NCI-H526 treated with DMSO at 0.1 percent for 48 hours (cell line): ENCODE measurements at places on chromosomes 5 and 9.

DNA sequence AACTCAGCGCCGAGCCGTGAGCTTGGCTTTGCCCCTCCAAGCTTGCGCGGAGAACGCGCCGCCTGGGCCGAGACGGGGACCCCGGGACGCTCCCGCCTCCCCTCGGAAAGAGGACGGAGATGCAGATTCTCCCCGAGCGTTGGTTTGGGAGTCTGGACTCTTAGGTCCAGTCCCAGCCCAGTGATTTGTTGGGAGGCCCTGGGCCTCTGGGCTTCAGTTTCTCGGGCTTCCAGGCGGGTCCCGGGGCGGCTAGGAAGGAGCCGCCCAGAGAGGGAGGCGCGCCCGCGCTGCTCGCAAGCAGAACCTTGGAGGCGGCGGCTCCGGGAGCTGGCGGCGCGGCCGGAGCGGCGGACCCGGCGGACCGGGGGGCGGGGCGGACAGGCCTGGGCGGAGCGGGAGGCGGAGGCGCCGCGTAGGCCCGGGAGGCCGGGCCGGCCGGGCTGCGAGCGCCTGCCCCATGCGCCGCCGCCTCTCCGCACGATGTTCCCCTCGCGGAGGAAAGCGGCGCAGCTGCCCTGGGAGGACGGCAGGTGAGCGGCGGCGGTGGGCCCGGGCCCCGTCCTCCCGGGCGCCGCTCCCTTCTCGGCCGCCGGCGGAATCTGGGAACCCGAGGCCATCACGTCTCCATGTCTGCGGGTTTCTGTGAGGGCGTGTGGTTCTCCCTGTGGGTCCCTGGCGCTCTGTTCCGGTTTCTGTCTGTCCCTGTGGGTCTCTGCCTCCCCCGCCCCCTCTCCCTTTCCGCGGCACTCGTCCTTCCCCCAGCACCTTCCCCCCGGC is at the start of gene B4GALT7:
B4GALT7 (plus strand) TSS at position 402 of the 777 bp plus-strand sequence; CDS start at position 481, 79 bp downstream.
- peak; percentile 53 for DNase-seq

GRCh38 chr5:140169410-140169809 is 5.6 kb upstream of the CYSTM1 start:
- DNase-seq: no peak

- no peak for DNase-seq
Measured at GRCh38 chr9:136960212-136960937, 8.3 kb downstream of the LCN12 start.

- no peak for DNase-seq
Measured at GRCh38 chr5:52504584-52505240, 283.0 kb upstream of the ITGA1 start.

- no peak for DNase-seq
Measured at GRCh38 chr5:82784521-82784920, 292.7 kb downstream of the TMEM167A start.

- no peak for DNase-seq
Measured at GRCh38 chr9:100652850-100653249, 75.0 kb downstream of the CAVIN4 start.

- DNase-seq: no peak
Measured at GRCh38 chr5:9265441-9266287, 280.2 kb downstream of the SEMA5A start.

GRCh38 chr5:181035991-181036815 is 3.9 kb upstream of the BTNL9 start:
- no peak for DNase-seq

GRCh38 chr9:111621895-111622480 is 9.1 kb upstream of the DNAJC25 start:
- DNase-seq: no peak

- no peak for DNase-seq
Measured at GRCh38 chr5:130155345-130156011, 251.2 kb downstream of the CHSY3 start.

- DNase-seq: no peak
Measured at GRCh38 chr5:179766726-179767455, 26.9 kb upstream of the LTC4S start.

DNA sequence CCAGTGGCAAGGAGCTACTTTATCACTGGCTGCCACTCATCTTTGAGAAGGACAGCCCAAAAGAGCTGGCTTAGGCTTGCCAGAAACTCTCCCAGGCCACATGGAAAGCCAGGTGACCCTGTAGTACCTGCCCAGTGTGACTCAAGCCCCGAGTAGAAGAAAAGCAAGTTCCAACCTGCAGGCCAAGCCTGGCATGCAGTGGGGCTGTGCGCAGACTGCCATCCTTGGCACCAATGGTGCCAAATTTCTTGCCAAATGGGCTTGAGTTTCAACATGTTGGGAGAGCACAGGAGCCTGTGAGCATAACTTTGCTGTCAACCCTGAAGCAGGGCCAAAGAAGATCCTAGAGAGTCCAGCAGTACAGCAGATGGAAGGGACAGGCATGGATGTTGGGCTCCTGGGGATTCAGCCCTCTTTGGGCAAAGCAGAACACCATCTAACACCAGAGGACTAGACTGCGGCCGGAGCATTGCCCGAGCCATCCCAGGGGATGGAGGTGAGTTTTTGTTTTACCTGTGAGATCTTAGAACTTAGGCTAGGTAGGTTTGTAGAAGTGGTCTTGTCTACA is 27.3 kb upstream of the SHB start:
- no peak for DNase-seq

DNA sequence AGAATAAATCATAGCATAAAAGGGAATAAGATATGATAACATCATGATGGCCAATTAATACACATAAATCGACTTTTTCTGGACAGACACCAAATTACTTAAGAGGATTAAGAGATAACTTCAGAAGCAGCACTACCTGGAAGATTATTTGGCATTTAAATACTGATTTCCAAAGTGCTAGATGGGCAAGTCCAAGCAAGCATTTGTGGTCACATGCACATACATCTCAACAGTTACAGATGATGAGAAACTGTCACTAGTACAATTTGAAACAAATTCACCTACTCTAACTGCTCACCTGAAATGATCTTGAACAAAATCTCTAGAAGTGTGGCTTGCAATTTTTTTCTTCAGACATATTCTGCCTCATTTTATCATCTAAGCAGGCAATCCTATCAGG is 26.8 kb upstream of the RASGEF1C start:
- no peak for DNase-seq

DNA sequence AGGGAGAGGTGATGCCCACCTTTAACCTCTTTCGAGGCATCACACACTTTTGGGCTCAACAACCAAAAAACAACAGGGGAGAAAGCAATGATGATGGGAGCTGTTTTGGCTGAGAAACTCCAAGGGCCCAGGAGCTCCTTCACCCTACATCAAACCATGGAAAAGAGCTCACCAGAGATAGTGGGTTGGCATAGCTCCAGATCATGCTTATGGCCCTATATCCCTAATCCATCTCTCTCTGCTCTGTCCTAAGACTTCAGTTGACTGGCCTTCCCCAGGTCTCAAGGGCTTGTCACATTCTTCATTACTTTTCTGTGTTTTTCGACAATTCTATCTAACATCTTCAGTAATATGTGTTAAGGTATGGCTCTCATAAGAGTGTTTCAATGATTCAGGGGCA is 5.7 kb upstream of the CTSL start:
- no peak for DNase-seq

DNA sequence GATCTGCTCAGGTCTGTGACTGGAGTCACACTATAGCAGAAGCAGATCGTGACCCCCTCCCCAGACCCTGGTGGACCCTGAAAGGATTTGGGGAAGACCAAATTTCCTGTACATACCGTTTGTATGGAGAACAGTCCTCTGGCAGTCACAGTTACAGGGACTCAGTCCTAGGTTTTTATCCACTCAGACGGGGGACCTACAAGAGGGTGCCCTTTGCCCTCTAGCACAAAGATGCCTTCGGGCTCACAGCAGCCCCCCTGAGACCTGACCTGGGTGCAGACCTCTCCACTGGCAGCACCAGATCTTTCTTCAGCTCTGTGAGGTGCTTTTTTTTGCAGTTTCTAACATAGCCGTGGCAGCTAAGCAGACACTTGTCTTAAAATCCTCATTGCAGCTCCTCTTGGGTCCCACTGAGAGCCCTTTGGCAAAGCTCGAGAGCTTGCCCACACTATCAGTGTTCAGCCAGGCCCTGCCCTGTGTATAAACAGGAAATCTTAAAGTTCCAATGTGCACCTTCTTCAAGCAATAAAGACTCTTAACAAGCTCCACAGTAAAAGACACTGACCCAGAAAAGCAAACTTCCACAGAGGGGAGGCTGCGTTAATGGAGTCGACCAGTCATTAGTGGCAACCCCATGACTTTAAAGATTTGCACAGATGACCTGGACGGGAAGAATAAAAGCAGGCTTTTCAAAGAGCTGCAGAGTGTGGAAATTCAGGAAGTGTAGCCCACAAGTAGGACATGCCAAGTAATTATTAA is 71.8 kb upstream of the LHFPL2 start:
- DNase-seq: no peak

- no peak for DNase-seq
Measured at GRCh38 chr5:135444881-135445280, 2.3 kb downstream of the DCANP1 start.

- DNase-seq: no peak
Measured at GRCh38 chr5:69374911-69375446, 5.4 kb downstream of the RAD17 start.

DNA sequence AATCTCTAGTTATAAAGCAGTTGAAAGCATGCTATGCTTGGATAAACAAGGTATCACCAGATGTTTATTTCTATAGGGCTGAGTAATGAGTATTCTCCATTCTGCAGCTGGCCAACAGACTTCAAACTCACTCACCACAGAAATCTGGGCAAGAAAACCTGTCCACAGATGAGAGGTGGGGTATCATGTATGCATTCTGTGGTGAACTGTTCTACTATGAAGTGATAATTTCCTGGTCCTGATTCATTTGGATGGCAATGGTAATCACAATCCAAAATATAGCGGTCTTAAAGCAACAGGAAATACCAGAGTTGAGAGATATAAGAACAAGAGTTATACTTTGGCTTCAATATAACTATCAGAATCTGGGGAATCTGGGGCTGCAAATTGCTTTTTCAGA is 65.9 kb upstream of the EFNA5 start:
- DNase-seq: no peak

DNA sequence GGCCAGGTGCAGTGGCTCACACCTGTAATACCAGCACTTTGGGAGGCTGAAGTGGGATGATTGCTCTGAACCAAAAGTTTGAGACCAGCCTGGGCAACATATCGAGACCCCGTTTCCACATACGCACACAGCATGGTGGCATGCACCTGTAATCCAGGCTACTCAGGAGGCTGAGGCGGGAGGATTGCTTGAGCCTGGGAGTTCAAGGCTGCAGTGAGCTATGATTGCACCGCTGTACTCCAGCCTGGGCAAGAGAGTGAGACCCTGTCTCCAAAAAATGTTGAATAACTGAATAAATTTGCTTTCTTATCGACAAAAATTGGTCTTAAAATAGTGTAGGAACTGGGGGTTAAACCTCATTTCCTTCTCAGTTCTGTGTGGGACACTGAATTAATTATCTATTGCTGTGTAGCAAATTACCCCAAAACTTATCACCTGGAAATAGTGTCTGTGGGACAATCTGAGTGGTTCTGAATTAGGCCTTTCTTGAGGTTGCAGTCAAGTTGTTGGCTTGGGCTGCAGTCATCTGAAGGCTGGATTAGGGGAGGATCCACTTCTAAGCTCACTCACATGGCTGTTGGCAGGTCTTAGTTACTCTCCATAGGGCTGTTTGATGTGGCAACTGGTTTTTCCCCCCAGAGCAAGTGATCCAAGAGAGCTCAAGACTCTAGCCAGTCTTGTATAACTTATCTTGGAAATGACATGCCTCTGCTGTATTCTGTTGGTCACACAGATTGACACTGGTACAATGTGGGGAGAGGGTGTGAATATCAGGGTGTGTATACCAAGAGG is 2.0 kb downstream of the SNX30 start:
- no peak for DNase-seq

- DNase-seq: no peak
Measured at GRCh38 chr9:84860249-84861115, 191.0 kb downstream of the NTRK2 start.

- DNase-seq: no peak
Measured at GRCh38 chr5:395156-395920, 47.6 kb upstream of the EXOC3 start.

DNA sequence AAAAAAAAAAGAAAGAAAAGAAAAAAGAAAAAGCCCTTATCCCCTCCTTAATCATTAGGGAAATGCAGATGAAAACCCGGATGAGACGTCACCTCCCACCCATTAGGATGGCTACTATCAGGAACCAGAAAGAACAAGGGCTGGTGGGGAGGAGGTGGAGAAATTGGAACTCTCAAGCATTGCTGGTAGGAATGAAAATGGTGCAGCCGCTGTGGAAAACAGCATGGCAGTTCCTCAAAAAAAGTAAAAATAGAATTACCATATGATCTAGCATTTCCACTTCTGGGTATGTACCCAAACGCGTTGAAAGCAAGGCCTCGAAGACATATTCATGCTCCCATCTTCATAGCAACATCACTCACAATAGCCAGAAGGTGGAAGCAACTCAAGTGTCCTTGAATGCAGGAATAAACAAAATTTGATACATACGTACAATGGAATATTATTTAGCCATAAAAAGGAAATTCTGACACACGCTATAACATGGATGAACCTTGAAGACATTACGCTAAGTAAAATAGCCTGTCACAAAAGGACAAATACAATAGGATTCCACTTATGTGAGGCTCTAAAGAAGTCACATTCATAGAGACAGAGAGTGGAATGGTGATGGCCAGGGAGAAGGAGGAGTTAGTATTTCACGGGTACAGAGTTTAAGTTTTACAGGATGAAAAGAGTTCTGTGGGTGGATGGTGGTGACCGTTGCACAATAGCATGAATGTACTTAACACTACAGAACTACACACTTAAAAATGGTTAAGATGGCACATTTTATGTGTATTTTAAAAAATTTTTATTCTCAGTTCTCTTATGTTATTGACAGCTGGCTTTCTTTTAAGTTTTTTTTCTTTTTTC is 166.8 kb upstream of the IER5L start:
- no peak for DNase-seq

DNA sequence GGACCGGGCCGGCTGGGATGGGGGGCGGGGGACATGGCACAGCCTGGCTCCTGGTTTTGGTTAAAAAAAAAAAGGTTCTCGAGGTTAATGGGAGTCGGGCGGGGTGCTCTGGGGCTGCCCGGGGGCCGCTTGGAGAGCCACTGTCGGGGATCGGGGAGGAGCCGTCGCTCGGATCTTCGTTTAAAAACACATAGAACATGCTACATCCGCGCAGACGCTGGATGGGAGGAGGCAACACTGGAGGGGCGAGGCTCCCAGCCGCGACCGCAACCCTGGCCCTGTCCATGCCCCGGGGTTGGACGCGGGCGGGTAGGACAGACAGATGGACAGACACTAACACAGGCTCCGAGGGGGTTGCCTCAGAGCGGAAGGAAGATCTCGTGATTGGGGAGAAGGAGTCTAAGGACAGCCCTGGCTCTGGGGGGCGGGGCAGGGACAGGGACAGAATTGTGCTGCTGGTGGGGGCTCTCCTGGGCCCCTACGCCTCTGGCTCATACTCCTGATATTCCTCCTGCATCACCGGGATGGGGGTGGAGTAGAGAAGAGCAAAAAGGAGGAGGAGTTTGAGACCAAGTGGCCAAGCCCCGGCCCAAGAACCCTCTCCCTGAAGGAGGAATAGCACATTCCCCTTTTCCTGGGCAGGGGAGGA is 9.9 kb downstream of the SNCB start:
- no peak for DNase-seq

GRCh38 chr5:13510616-13511015 is 433.9 kb downstream of the DNAH5 start:
- no peak for DNase-seq
